ENCODE measurements at places on chromosomes 4 and X.

- DNase-seq, result no peak
Observed at GRCh38 chr4:172152284-172152683, 339.1 kb downstream of the GALNTL6 start.

DNA sequence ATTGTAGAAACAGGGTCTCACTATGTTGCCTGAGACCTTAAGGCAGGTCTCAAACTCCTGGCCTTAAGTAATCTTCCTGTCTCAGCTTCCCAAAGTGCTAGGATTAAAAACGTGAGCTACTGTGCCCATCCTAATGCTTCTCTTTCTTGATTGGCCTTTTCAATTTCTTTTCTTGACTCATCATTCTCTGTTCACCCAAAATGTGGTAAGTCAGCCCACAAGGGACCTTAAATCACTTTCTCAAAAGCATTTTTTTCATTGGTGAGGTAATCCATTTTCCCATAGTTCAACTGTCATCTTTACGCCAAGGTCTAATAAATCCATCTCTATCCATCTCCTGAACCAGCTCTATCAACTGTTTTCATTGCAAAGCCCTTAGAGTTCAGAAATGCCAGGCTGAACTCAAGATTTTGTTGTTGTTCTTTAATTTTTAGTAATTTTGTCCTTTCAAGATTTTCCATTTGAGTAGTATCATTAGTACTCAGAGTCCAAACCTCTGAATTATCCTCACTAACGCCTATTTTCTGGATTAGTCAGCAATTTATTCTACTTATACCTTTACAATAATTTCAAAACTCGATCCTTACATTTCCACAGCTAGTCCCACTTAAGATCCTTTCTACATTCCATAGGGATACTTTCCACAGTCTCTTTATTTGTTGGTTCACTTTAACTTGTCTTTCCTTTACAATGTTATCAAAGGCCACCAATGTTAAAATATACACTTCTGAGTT lies 528.6 kb downstream of the IL15 start:
- no peak for DNase-seq

DNA sequence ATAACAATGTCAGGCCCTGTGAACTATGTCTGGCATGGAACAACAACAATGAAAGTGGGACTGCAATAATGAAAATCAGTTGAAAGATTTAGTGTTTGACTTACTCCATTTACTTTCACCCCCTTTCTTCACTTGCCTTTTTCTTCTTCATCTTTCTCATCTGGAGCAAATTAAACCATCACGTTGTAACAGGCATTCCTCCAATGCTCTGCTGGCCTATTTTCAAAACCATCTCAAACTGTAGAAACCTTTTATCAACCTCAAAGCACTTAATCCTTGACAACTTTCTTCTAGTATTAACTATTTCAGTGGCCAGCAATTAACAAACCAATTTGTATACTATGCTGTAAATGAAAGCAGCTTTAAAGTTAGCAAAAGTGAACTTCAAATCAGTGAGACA lies 8.3 kb downstream of the KLHL13 start:
- DNase-seq, result no peak

- DNase-seq, result no peak
Observed at GRCh38 chr4:24559889-24560288, 24.5 kb downstream of the DHX15 start.

DNA sequence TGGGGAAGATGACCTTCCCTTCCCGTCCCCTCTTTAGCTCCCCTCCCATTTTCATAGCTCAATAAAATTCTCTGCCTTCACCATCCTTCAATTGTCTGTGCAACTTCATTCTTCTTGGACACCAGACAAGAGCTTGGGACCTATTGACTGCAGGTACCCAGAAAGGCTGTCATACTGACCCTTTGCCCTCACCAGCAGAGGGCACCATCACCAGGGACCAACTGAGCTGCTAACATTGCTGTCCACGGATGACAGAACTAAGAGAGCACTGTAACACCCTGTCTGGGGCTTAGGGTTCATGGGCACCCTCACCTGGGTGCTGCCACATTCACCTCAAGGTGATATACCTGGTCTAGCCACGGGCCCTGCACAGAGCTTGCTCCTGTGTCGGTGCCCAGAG lies 141.3 kb upstream of the VCX3B start:
- DNase-seq, result no peak

- peak; percentile 52 for DNase-seq
Observed at GRCh38 chrX:53317365-53318069, 36.1 kb upstream of the IQSEC2 start.

- no peak for DNase-seq
Observed at GRCh38 chrX:120136840-120137239, 21.1 kb upstream of the RHOXF1 start.

DNA sequence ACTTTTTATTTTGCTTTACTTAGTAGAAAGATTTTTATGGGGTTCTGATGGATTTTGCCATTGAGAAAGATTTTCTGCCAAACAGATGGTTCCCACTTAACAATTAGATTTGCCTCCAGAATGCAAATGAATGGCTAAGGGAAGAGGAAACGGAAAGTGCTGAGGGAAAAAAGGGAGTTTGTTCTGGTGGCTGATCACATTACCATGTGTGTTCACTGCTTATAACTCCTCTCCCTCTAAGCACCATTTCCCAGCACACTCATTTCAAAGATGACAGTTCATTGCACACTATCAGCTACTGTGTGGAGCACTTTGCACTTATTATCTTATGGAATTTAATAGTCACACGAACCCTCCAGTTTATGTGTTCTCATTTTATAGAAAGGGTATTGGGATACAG lies 68.0 kb upstream of the GRID2 start:
- DNase-seq, result no peak

- DNase-seq, result no peak
Observed at GRCh38 chr4:5891563-5892322, 1.1 kb downstream of the CRMP1 start.

DNA sequence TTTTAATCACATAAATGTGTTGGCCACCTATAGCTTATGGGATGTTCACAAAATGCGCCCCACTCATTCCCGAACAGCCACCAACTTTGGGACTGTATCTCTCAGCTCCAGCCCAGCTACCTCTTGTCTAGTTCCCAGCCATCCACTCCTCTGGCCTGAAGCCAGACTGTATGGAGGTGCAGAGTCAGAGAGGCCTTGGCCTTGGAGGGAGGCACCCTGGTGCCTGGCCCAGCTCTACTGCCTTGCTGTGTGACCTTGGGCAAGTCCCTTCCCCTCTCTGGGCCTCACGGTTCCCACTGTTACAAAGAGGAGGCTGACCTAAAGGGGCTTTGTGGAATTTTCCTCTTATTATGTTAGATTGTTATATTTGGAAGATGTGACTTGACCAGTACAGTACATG lies 13.9 kb downstream of the MAMLD1 start:
- DNase-seq, result no peak

GRCh38 chr4:88804234-88804633 lies 106.6 kb upstream of the NAP1L5 start:
- DNase-seq, result no peak

DNA sequence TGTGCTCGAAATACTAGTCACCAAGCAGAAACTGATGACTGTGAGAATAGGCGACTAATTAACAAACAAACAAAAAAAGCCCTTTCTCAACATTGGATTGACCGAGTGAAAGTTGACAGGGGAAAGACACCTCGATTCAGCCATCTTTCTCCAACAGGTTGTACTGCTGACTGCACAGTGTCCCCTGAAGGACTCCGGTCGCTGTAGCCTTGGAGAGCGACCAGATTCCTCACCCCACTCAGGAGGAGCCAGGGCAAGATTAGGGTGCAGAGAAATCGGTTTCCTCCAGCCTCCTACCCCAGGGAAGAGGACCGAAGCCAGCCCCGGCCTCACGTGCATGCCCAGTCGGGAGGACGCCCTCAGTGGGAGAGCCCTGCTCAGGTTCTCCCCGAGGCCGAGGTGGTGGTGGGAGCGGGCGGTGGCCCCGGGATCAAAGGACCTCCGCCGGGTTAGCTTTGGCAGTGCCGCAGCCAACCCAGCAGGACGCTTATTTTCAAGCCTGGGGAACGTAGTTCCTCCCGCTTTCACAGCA lies 1.1 kb upstream of the RAP1GDS1 start:
- DNase-seq, result peak; percentile 15

Measured in central memory CD8-positive, alpha-beta T cell (primary cell).